ENCODE measurements at places on chromosomes 6 and 20. TPM values are rescaled to one million over a fixed set of nuclear protein-coding genes. Genes with fewer than 3 reads are reported as not detected.

DNA sequence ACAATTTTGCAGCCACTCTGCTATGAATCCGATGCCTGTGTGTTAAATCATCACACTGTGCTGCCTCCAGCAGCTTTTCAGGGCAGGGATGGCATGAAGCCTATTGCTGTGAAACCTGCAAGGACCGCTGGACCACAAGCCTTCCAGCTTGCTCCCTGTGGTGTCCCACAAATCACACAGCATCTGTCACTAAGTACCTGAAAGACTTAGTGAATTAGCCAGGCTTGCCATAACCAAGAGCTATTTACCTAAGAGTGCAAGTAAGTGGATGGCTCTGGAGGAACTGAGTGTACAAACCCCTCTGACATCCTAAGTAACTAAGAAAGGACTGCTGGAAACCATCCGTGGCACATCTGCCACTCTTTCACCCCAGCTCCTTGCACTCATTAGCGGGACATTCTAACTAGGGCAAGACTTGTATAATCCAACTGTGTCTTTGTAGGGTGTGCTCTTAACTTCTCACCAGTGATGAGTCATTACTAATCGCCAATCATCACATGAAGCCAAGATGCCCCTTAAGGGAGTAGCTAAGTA is 34.7 kb downstream of the FOXQ1 start:
- no peak for DNase-seq
- no peaks in the 10 kb centered on the region for H3K4me1 ChIP-seq
- no peaks in the 10 kb centered on the region for H3K27me3 ChIP-seq
- H3K4me3 ChIP-seq = no peak overlapping the region
- no peak overlapping the region for H3K27ac ChIP-seq

GRCh38 chr6:16129623-16130401 is 926 bp downstream of the MYLIP start:
- H3K4me1 ChIP-seq = peaks cover 13% of the 10 kb centered on the region
- no peaks in the 10 kb centered on the region for H3K36me3 ChIP-seq
- H3K4me3 ChIP-seq = peak overlapping the region; percentile 100
- no peaks in the 10 kb centered on the region for H3K27me3 ChIP-seq

- H3K27ac ChIP-seq = no peak overlapping the region
- no peaks in the 10 kb centered on the region for H3K4me1 ChIP-seq
- no peak overlapping the region for H3K4me3 ChIP-seq
- DNase-seq = no peak
- no peaks in the 10 kb centered on the region for H3K36me3 ChIP-seq
Measured at GRCh38 chr20:21513181-21513663, 642 bp downstream of the NKX2-2 start.

- no peak overlapping the region for H3K27ac ChIP-seq
Measured at GRCh38 chr20:15063081-15063480, 725.7 kb upstream of the FLRT3 start.

- no peak overlapping the region for H3K4me3 ChIP-seq
- DNase-seq = no peak
- no peaks in the 10 kb centered on the region for H3K27me3 ChIP-seq
- H3K36me3 ChIP-seq = no peaks in the 10 kb centered on the region
- H3K27ac ChIP-seq = no peak overlapping the region
Measured at GRCh38 chr6:64817525-64817924, 889.5 kb downstream of the EYS start.

- no peaks in the 10 kb centered on the region for H3K36me3 ChIP-seq
- H3K27ac ChIP-seq = peak overlapping the region; percentile 14
- no peak overlapping the region for H3K4me3 ChIP-seq
- peaks cover 17% of the 10 kb centered on the region for H3K4me1 ChIP-seq
Measured at GRCh38 chr6:33740204-33740608, 6.5 kb downstream of the IP6K3 start.

DNA sequence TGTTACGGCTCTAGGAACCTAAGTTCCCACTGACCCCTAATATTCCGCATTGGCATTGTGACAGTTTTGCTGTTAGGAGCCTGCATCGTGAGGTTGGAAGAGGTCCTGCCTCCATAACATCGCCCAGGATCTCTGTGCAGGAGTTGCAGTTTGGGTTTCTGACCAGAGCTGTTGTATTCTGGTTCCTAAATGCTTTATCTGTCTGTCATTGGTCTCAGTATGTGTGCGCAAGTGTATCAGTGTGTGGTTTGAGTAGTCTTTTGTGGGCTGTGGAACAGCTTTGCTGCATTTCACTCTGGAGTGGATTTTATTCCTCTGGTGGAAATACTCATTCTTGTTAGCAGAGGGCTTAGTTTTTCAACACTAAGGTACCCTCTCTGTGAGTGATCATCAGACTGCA is 95.6 kb downstream of the CDYL start:
- H3K36me3 ChIP-seq = no peaks in the 10 kb centered on the region
- no peak for DNase-seq
- H3K27ac ChIP-seq = no peak overlapping the region
- H3K27me3 ChIP-seq = no peaks in the 10 kb centered on the region
- H3K4me1 ChIP-seq = no peaks in the 10 kb centered on the region

DNA sequence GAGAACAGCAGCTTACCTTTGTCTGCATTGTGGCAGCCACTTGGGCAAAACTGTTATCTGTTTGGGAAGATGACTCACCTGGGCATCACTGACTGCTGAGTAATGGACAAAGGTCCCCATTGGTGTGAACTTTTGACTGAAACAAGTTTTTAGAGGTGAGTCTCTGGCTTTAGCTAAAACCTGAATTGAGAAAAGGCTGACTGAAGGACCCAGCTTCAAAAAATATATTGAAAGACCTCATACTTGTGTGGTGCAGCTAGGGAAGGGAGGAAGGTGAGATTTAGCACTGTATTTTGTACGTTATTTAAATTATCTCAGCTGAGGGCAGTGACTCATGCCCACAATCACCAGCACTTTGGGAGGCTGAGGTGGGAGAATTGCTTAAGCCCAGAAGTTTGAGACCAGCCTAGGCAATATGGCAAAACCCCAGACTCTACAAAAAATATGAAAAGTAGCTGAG is 4.5 kb upstream of the CITED2 start:
- H3K27me3 ChIP-seq = no peaks in the 10 kb centered on the region
- DNase-seq = no peak
- H3K27ac ChIP-seq = no peak overlapping the region
- H3K36me3 ChIP-seq = no peaks in the 10 kb centered on the region

DNA sequence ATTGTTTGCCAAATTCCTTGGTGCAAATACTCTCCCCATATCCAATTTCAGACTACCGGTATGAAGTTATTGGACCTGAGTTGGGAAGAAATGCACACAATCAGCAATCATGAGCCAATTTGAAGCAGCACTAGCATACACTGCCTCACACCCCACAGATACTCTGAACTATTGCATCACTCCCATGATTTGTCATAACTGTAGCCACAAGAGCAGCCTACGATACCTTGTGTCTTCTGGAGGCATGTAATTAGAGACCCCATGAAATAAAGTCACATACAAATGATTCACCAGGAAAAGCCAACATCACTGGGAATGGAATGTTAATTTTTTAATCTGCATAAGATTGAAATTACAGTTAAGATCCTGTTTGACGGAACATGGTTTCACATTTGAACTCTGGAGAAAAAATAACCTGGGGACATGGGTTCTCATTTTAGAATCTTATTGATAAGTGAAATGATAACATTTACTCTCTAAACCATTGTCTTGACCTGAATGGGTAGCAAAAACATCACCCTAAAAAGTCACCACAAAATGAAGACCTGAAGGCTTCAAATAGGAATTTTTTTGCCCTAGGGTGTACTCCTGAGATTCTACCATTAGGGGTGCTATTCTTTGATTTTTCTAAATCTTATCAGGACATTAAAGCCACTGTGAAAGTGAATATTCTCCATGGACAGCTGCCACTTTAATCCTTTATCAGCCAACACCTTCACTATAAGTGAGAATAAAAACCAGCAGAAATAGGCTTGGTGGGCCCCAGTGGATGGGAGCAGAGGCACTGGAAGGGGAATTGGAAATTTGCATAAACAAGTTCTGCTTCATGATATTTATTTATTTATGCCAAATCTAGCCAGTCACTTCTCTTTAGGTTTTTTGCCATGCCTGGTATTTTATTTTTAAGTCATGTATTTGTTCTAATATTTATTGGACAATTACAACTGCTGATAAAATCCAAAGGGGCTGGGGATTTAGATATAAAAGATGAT is 34.5 kb upstream of the HBS1L start:
- DNase-seq = no peak
- H3K36me3 ChIP-seq = no peaks in the 10 kb centered on the region
- peaks cover 2% of the 10 kb centered on the region for H3K27me3 ChIP-seq
- no peak overlapping the region for H3K4me3 ChIP-seq

GRCh38 chr20:55266361-55266760 is 739.0 kb downstream of the CBLN4 start:
- H3K4me3 ChIP-seq = no peak overlapping the region
- H3K27me3 ChIP-seq = no peaks in the 10 kb centered on the region
- H3K36me3 ChIP-seq = no peaks in the 10 kb centered on the region

DNA sequence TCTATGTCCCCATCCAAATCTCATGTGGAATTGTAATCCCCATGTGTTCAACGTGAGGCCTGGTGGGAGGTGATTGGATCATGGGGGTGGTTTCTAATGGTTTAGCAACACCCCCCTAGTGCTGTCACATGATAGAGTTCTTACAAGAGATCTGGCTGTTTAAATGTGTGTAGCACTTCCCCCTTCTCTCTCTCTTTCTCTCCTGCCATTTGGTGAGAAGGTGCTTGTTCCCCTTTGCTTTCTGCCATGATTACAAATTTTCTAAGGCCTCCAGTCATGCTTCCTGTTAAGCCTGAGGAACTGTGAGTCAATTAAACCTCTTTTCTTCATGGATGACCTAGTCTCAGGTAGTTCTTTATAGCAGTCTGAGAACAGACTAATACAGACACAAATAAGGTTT is 165.4 kb downstream of the OGFRL1 start:
- no peaks in the 10 kb centered on the region for H3K27me3 ChIP-seq
- no peaks in the 10 kb centered on the region for H3K36me3 ChIP-seq
- no peak overlapping the region for H3K27ac ChIP-seq

- peaks cover 4% of the 10 kb centered on the region for H3K4me1 ChIP-seq
- peaks cover 69% of the 10 kb centered on the region for H3K27me3 ChIP-seq
- no peak overlapping the region for H3K27ac ChIP-seq
- DNase-seq = no peak
Measured at GRCh38 chr6:117267766-117268534, 2.6 kb downstream of the VGLL2 start.

GRCh38 chr20:34023937-34024722 is 30.4 kb downstream of the RALY start:
- H3K27me3 ChIP-seq = no peaks in the 10 kb centered on the region
- no peaks in the 10 kb centered on the region for H3K36me3 ChIP-seq
- no peak overlapping the region for H3K4me3 ChIP-seq
- no peak overlapping the region for H3K27ac ChIP-seq
- no peaks in the 10 kb centered on the region for H3K4me1 ChIP-seq

- no peak overlapping the region for H3K4me3 ChIP-seq
- no peak overlapping the region for H3K27ac ChIP-seq
- H3K4me1 ChIP-seq = peaks cover 9% of the 10 kb centered on the region
- H3K27me3 ChIP-seq = peaks cover 24% of the 10 kb centered on the region
Measured at GRCh38 chr6:41376176-41376575, 40.8 kb downstream of the NCR2 start.

DNA sequence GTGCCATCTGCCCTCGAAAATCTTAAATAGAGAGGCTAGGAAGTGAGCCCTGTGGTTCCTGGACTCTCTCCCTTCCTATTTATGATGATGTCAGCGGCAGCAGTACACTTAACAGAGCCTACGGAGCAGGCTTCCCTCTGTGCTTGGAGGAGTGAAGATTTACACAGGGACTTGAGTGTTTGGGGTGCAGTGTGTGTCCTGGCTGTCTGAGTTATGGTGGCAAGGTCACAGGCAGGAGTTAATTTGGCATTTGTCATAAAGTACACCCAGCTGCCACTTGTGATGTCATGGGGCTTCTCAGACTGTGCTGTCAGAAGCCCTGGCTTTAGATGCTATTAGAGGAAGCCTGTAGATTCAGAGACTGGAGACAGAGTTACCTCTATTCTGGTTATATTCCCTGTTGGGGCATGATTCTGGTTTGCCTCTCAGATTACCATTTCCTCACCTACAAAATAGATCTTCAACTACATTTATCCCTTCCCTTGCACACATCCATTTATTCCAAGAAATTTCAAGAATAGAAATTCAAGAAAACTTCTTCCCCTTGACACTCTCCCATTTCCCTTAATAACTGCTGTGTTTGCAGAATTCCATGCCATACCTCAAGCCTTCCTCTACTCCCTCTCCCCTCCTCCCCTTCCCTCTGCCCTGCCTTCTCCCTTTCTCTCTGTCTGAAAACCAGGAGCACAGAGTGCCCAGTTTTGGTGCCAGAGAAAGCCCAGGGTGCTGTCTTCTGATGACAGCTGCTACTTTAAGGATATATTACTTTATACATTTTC is 72.1 kb downstream of the SLC24A3 start:
- H3K27ac ChIP-seq = no peak overlapping the region
- no peak overlapping the region for H3K4me3 ChIP-seq
- no peaks in the 10 kb centered on the region for H3K36me3 ChIP-seq
- no peaks in the 10 kb centered on the region for H3K4me1 ChIP-seq

OR2H2 gene
- not detected for total RNA-seq

DNAH8 gene
- total RNA-seq = 3.6 TPM

HRH3 gene
- 0.18 TPM for total RNA-seq

OR12D3 gene
- not detected for total RNA-seq

RREB1 gene
- 71.0 TPM for total RNA-seq

ELOVL4 gene
- total RNA-seq = 5.8 TPM

All from prostate gland (tissue), 2 donors.